ENCODE measurements at places on chromosomes 5 and 9.

DNA sequence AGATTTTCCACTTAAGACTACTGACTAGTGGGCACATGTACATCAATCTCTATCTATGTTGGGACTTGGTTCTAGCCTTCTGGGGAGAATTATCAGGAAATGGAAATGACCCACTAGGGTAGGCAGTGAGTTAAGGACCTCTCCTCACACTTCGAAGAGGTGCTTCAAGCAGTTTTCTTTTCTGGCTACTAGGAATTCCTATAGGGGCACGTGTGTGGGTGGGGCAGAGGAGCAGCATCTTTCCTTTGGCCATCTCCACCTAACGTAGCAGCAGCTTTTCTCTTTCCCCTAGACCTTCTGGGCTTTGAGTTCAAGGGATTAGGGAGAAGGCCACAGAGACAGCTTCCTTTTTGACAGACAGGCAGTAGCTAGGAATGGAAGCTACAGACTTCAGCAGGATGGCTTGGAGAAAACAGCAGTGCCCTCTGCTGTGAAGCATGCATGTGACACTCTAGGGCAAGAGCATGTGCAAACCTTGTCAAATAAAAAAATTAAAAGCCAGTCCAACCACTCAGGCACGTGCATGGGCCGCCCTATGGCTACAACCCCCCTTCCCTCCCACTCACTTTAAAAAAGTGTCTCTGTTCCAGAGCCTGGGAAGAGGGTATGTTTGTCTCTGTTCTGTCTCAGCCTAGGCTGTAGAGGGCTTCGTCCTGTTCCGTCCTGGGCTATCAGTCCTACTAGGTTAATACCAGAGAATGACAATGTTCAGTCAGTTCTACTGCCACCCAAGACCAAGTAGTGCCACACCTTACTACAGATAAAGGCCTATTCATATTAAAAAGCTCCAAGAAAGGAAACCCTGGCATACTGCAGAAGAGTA lies 8.7 kb upstream of the GFRA3 start:
- DNase-seq: no peak

- no peak for DNase-seq
Observed at GRCh38 chr5:115579747-115580173, 22.5 kb downstream of the TICAM2 start.

GRCh38 chr5:72282878-72283277 lies 37.2 kb downstream of the MRPS27 start:
- DNase-seq: no peak

DNA sequence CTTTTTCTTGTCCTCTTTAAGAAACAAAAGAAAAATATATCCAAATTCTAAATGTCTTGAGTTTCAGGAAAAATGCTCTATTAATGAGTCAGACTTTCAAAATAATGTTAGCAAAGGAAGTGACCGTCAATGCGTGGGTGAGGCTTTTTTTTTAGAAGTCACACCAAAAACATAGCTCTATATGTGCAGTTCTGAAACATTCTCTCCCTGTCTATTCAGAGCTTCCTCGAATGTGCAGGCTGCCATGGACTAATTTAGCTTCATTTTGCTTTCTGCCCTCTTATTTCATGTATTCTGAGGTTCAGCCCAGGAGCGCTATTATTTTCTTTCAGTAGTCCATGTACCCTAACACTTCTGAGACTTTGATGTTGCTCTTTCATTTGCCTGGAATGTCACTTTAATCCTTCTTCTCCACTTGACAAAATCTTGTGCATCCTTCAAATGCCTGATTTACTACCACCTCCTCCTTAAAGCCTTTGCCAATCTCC lies 72.5 kb upstream of the RASA1 start:
- no peak for DNase-seq

- no peak for DNase-seq
Observed at GRCh38 chr5:118115791-118116190, 872.6 kb downstream of the DTWD2 start.

DNA sequence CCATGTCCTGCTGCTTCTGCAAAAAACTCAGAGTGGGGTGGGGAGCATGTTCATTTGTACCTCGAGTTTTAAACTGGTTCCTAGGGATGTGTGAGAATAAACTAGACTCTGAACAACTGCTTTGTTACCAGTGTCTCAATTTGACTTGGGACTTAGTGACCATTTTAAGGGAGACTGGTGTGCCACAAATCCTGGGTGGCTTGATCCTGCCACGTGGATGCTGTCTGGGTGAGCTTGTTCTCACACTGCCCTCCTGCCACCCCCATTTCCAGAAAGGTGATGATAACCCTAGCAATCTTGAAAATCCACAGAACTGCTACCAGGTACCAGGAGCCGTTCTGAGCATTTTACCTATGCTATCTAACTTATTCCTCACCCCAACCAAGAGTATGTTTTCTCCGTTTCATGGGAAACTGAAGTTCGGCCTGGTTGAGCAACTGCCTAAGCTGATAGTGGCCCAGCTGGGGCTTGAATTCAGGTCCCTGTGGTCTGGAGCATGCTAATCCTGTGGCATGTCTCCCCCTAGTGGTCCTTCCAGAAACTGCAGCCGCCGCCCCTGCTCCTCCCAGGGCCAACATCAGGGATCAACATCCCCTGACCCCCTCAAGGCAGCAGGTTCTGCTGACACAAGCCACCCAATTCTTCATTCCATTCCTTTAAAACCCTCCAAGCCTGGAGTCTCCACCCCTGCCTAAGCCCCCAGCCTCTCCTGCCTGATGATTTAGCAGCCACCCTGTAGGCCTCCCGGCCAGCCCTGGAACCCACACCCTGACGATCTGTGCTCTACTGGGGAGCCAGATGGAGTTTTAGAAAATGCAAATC lies 2.8 kb downstream of the IL3 start:
- peak; percentile 77 for DNase-seq

DNA sequence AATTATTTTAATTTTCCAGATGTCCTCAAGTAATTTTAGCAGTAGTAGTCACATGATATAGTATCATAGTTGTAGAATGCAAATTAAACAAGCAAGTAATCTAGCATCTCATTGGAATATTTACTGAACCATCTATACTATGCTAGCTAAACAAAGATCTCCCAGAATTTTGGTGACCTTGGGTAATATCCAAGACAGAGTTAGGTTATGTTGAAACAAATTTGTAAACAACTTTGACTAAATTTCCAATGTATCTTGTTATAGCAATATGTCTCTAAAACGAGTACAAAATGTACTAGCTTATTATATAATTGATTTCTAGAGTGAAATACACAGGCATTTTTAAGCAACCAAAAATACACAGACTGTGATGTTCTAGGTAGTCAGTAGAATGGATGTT lies 41.5 kb downstream of the VCAN start:
- DNase-seq: no peak

DNA sequence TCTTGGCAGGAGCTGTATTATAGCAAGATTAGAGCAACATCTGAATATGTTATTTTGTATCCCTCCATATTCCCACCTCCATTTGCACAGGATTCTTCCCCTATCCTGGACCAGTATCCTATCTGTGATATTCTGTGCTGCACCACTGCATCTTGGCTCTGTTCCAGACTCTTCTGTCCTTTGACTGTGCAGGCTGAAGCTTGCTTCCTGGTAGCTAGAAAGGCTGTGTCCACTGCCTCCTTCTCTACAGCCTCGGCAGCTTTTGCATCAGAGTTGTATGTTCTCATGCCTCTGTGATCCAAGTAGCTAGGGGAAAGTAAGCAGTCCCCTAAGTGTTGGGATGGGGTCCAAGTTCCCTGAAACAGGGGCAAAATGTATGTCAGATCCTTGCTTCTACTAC lies 104.1 kb downstream of the GAS1 start:
- DNase-seq: no peak

GRCh38 chr5:88805151-88805784 lies 77.7 kb downstream of the MEF2C start:
- no peak for DNase-seq

GRCh38 chr9:97128919-97129318 lies 90.0 kb upstream of the CTSV start:
- DNase-seq: no peak

GRCh38 chr5:168179192-168179593 lies 112.3 kb upstream of the WWC1 start:
- DNase-seq: no peak

DNA sequence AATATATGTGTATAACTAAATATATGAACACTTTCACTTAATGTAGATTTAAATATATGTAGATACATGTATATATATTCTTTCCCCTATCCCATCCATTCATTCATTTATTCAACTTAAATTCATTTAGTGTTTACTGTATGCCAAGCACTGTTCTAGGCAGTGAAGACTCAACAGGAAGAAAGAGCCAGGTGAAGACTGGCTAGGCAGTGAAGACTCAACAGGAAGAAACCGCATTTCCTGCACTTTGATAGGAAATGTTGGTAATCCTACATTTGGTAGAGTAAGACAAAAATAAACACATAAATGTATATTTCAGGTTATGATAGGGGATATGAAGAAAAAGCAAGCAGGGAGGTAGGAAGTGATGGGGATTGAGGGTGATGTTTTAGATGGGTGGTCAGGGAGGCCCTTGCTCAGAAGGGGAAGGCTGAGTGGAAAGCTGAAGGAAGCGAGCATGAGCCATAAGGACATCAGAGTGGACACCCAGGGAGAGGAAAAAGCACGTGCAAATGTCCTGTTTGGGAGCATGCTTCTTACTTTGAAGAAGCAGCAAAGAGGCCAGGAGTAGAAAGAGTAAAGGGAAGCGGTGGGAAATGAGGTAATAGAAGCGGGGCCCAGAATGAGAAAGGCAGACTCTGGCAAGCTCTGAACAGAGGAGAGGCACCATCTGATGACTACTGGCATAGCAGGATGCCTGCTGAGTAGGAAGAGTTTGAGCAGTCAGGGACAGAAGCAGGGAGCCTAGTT lies 227.8 kb upstream of the MAP3K1 start:
- no peak for DNase-seq

- DNase-seq: no peak
Observed at GRCh38 chr9:114431770-114432169, 44.0 kb upstream of the AKNA start.
